ENCODE measurements at places on chromosomes 13 and 19.

GRCh38 chr19:43752287-43752875 is 2.4 kb downstream of the SMG9 start:
- DNase-seq = no peak

DNA sequence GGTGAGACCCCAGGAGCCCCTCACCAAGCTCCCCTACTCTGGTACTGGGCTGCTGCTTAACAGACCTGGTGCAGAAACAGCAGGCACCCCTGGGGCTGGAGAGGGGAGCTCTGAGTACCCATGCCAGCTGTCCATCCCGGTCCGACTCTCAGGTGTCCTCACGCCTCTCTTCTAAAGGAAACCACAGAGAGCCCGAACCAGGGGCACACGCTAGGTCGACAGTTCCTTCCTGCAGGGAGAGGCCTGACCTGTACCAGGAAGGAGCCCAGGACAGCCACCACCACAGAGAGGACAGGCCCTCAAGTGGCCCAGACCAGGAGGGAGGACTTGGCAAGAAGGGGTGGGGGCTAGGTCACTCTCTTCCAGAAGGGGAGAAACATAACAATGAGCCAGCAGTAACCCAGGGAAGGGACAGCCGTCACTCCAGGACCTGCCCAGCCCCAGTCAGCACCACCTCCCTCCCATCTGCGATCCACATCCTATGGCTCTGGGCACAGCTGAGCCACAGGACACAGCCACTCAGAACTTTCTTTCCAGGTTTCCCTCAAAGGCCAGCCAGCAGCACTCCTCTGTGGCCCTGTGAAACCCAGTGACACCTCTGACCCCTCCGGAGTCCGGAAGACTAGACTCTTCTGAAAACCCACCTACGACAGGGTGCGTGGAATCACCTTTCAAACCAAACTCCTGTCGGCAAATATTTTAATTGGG is 13.0 kb upstream of the SLC35E1 start:
- DNase-seq = no peak

DNA sequence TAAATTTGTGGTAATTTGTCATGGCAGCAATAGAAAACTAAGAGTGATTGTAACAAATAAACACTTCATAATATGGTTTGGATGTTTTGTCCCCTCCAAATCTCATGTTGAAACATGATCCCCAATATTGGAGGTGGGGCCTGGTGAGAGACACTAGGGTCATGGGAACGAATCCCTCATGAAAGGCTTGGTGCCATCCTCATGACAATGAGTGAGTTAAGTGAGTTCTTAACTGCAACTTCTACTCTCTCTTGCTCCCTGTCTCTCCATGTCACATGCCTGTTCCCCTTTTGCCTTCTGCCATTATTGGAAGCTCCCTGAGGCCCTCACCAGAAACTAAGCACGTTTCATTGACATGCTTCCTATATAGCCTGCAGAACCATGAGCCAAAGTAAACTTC is 1233.2 kb downstream of the OLFM4 start:
- DNase-seq = no peak

DNA sequence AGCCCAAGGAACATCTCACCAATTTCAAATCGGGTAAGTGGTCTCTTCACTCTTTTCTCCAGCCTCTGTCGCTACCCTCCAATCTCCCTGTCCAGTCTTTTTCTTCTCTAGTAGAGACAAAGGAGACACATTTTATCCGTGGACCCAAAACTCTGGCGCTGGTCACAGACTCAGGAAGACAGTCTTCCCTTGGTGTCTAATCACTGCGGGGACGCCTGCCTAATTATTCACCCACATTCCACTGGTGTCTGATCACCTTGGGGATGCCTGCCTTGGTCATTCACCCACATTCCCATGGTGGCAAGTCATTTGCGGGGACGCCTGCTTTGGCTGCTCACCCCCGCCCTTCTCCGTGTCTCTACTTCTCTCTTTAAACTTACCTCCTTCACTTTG is 13.8 kb upstream of the OR10H1 start:
- no peak for DNase-seq

GRCh38 chr19:56474308-56474707 is 2.8 kb downstream of the ZNF667 start:
- no peak for DNase-seq

DNA sequence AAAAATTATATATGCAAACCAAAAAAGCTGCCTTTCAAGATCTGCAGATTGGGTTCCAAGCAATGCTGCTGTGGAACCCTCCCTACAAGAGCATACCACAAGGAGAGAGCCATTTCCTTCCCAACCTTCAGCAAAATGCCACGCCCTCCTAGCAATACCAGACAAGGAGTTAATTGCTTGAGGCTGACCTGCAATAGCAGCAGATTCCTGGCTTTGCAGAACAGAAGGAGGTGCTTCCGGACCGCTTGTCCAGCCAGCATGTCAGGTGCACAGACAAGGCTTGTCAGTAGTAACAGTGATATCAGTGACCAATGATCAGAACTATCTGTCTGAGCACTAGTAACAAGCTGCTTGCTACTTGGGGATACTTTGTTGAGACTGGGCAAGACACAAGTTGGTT is 301.6 kb downstream of the FGF14 start:
- DNase-seq = no peak

- no peak for DNase-seq
Observed at GRCh38 chr13:28719227-28720055, 671 bp upstream of the SLC46A3 start.

DNA sequence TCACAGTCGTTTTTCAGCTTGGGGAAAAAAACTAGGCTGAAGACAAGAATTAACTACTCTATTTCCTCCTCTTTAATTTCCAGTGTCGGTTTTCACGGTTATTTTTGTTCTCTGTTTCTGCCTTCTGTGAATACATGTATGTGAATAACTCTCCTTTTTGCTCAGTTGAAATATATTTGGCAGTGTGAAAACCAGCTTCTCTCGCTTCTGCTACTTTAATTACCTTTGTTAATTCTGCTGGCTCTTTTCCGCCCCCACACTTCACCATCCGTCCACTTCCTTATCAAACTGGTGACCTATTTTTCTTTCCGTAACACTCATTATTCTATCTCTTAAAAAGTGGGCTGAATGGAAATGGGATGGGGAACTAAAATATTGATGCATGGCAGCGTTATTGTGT is 126.4 kb downstream of the POU4F1 start:
- DNase-seq = no peak

DNA sequence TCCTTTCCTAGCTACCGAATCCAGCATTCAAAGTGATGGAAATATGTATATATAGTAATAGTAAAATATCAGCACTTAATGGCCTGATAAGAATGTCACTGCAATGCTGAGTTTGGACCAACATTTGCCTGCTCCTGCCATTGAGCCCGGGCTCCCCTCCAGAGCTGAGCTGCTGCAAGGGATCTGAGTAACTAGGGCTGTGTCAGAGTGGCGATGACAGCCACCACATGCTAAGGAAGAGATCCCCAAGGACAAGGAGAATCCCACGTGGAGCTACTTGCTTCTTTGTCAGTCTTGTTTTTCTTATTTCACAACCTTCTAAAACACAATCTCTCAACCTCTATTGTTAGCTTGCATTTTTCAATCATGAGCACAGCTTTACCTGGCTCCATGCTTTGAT is 19.5 kb upstream of the ALOX5AP start:
- DNase-seq = no peak

DNA sequence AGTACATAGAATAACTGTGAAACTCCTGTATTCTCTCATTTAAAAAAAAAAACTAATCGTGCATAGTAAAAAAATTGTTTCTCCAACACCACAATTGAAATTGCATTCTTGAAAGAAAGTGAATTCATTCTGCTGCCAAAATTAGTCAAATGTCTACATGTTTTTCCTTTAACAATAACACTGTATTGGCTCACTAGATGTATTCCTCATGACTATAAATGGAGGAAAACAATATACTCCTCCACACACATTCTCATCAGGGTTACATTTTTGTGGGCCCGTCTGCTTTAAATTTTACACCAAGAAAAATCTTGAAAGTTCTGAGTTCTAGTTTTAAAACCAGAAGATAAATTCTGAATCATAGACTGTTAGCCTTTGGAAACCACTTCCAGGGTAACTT is 233.6 kb downstream of the KLF12 start:
- no peak for DNase-seq

- no peak for DNase-seq
Observed at GRCh38 chr19:12617646-12618045, 6.9 kb downstream of the ZNF791 start.

DNA sequence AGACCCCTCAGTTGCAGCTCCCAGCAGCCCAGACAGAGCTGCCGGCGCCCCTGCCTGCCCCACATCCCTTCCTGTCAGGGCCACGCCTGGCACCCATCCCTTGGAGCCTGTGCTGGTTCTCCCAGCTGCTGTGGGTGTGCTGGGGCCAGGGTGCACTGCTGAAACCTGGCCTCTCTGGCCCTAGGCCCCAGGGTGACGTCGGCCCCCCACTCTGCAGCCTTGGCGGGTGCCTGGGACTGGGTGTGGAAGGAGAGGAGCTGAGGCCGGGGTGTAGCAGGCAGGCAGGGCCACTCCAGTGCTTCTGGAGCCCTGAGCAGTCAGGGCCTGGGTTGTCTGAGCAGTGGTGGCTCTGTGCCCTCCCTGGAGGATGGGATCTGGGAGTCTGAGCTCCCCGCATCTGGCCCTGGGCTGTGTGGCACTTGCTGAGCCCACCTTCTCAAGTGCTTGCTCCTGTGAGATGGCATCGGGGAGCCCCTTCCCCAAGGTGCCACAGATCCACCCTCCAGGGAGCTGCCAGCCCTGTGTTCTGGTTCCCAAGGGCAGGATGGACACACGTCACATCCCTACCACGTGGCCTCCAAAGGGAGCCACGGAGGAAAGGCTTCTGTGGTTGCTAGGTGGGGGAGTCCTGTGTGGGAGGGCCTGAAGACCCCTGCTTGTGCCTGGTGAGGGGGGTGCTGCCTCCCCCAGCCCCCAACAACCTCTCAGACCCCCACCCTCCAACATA is 5.2 kb downstream of the PLEKHJ1 start:
- no peak for DNase-seq

- no peak for DNase-seq
Observed at GRCh38 chr19:16076958-16077611, 790 bp downstream of the TPM4 start.

GRCh38 chr19:885536-886224 is 7.3 kb downstream of the MED16 start:
- DNase-seq = no peak

DNA sequence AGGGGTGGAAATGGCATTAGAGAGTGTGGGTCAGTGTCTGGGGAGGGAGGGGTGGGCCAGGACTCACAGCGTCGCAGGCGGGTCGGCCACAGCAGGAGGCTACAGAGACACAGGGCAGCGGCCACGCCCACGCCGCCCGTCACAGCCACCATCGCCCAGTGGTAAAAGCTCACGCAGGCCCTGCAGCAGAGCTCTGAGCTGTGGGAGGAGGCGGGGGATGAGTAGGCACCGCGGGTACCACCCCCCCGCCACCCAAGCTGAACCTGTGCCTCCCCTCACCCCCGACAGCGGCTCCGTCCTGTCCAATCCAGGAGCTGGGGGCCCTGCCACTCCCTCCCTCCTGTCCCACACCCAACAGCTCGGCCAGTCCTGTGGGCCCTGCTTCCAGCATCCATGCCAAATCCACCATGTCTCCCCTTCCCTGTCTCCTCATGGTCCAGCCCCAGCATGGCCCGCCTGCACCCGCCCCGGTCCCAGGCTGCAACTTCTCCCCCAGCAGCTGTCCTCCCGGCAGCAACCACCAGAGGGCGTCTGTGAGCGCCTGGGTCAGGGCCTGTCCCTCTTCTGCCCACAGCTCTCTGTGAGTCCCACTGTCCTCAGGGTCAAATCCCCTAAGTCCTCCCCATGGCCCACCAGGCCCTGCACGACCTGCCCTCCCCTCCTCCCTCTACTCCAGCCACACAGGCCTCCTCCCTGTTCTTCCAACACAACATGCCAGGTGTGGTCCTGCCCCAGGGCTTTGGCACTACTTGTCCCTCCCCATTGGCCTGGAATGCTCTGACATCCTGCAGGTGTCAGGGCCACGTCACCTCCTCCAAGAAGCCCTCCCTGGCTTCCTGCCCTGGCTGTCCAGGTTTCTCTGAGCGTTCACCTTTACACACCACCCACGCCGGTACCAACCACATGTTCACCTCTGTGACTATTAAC is 6.0 kb downstream of the TEKTIP1 start:
- DNase-seq = peak; percentile 17

GRCh38 chr13:85434927-85435326 is 364.3 kb downstream of the SLITRK6 start:
- no peak for DNase-seq

DNA sequence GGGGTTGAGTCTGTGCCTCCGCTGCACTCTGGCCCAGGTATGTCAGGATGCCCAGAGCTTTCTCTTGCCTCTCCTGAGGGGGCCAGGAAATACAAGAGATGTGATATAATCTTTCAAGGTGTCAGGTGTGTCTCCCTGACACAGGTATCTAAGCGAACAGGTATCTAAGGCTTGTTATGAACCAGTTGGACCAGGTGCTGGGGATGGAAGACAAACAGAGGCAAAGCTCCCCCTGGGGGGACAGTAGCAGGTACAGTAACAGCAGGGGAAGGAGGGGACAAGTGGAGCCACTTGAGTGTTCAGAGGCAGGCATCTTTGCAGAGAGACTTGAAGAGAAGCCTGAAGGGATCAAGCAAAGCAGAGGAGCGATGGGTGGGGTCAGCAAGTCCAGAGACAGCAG is 2.6 kb downstream of the LENG1 start:
- DNase-seq = peak; percentile 19

GRCh38 chr19:5139583-5140325 is 170.8 kb downstream of the KDM4B start:
- DNase-seq = no peak

DNA sequence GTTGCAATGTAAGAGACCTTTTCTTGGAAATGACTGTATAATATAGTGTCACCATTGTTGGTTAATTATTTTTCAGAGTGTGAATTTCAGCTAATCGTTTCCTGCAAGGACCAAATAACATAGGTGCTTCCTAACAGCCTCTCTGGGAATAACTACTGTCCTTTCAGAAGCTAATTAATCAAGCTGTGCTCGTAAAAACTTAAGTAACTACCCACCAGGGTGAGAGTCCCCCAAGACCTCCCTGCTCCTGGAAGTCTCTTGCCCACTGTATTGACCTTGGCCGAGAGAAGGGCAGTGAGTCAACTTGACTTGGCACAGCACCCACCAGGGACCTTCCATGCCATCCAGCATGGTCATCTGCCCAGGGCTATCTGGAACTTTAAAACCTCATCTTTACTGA is 50.3 kb downstream of the UQCRFS1 start:
- no peak for DNase-seq

GRCh38 chr19:6740589-6741343 is 1.3 kb downstream of the TRIP10 start:
- peak; percentile 15 for DNase-seq

- DNase-seq = no peak
Observed at GRCh38 chr13:98055623-98056022, 87.3 kb upstream of the FARP1 start.

Measured in NCI-H510A treated with DMSO at 0.1 percent for 48 hours (cell line).